Thoracic aorta (tissue), 2 donors: ENCODE measurements at places on chromosomes 6 and 20.

GRCh38 chr6:95145457-95145856, 431.9 kb upstream of the MANEA start:
- no peak for DNase-seq

- DNase-seq, result no peak
Measured at GRCh38 chr6:63790334-63790733, 154.7 kb downstream of the PHF3 start.

DNA sequence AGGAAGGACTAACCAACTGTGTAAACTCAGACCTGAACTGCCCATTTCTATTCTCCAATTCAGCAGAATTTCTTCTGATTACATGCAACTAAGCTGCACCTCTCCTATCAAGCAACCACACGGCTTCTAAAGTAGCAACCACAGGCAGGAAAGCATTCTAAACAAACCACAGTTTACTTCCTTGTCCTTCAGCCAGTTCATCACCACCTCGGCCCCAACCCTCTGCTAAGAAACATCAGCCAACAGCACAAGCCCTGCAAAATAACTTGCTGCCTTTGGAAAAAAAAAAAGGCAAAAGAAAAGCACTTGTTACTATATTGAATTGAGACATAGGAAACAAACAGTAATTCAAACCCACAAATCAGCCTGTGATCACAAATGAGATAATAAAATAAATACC, 140.3 kb downstream of the NFATC2 start:
- DNase-seq, result no peak

GRCh38 chr20:41167481-41168253, 30.3 kb downstream of the PLCG1 start:
- no peak for DNase-seq

- DNase-seq, result no peak
Measured at GRCh38 chr6:137013031-137013430, 31.7 kb downstream of the IL20RA start.

DNA sequence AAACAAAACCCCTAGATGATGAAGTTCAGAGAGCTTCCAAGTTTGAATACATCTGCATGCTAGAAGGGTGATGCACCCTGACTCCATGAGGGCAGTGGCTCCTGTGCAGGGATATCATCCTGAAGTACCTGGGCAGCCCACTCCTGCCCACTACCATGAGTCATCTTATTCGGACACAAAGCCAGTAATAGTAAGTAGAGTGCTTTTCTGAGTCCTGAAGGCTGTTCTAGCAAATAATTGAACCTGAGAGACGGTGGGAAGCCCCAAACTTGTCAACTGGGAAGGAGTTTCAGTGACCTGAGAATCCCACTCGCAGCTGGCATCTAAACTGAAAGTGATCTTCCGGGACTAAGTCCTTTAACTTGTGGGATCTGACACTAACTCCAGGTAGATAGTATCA, 152.9 kb upstream of the COL21A1 start:
- no peak for DNase-seq

DNA sequence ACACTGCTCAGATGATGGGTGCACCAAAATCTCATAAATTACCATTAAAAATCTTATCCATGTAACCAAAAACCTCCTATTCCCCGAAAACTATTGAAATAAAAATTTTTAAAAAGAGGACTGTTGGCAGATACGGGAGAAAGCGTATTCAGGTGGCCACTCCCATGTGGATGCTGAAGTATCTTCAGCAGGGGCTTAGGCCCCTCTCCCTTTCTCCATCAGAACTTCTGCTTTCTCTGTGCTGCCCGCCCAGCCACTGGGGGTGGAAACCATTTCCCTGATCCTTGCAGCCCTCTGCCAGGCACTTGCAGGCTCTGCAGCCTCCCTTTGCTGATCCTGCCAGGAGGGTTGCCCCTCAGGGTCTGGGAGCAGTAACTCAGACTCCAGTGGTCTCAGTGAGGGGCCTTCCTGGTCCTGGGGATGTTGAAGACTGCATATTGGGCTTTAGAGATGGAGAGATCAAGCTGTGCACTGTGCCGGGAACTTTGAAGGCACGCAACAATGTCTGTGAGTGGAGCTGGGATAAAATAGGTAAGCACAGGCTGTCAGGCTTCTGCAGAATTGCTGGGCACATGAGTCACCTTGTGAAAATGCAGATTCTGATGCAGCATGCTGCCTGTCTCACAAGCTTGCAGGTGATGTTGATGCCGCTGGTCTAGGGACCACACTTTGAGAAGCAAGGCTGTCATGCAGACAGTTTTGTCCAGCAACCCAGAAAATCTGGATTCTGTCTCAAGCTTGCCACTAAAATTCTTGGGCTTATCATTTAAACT, 59.6 kb downstream of the SLC24A3 start:
- no peak for DNase-seq

- no peak for DNase-seq
Measured at GRCh38 chr6:43413002-43413401, 14.3 kb upstream of the ABCC10 start.

- no peak for DNase-seq
Measured at GRCh38 chr6:63941747-63942470, 306.3 kb downstream of the PHF3 start.
